ENCODE measurements at places on chromosomes 11 and 22. TPM values are rescaled to one million over a fixed set of nuclear protein-coding genes. Genes with fewer than 3 reads are reported as not detected.

DNA sequence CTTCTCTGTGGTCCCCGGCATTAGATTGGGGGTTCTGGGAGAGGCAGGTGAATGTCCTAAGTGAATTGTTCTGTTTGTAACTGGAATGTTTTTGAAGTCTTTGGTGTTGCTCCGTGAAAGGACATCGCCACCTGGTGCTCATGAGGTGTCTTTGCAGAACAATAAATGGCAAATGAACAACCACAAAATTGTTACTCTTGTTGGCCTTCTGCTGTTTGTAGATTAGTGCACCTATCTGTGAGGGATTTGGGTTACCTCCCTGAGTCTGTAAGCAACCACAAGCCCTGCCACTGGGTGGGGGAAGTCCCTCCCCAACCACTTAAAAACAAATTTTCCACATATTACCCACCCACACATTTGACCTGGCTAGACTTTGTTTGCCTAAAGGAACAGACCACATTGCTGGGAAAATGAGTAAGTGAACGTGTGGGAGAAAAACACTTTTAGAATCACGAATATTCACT is 4.7 kb downstream of the MPEG1 start:
- DNase-seq, result peak; percentile 40

GRCh38 chr22:19831016-19831415 is 23.7 kb downstream of the GNB1L start:
- no peak for DNase-seq

The PCSK7 gene
- total RNA-seq, result 22.3 TPM

- DNase-seq, result no peak
These were observed 187.8 kb upstream of the ISX start for GRCh38 chr22:34878171-34878570.

- DNase-seq, result no peak
These were observed 1.3 kb downstream of the DENND5A start for GRCh38 chr11:9263840-9264315.

DNA sequence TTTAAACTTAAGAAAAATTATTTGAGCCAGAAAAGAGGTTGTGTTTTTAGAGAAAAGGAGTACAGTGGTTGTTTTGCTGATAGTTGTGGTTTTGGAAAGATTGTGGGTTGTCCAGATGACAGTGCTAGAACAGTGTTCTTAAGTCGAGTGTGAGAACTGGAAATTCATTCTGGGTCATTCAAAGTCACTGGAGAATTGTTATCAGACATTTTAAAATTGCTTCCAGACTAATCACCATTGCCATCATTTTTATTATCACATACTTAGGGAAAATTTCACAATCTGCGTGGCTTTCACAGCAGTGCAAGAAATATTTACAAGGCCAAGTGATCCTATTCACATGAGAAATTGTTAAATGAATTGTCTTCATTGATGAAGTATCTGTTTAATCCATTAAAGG is 242.2 kb upstream of the DDI1 start:
- DNase-seq, result no peak

GRCh38 chr11:34323601-34324000 is 34.2 kb downstream of the ABTB2 start:
- no peak for DNase-seq

The ROBO4 gene
- total RNA-seq, result 21.9 TPM

- DNase-seq, result no peak
These were observed 8.9 kb upstream of the UCP2 start for GRCh38 chr11:73991471-73992006.

DNA sequence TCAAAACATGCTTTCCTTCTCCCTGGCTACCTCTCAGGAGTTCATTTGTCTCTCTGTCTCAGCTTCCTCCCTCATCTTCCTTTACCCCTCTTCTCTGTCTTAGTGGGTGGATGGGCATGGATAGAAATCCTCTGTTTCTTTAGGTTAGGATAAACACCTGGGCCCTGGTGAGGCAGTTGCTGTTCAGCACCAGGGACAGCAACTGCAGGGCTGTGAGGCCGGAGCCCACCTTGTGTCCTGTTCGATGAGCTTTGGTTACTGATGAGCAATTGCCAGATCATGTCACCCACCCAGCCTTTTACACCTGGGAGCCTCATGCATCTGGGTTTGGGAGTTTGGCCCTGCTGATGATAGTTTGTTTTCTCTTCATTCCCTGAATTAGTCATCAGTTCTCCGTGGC is 6.1 kb upstream of the CRYBB3 start:
- no peak for DNase-seq

The GAL3ST1 gene
- total RNA-seq, result 0.27 TPM

DNA sequence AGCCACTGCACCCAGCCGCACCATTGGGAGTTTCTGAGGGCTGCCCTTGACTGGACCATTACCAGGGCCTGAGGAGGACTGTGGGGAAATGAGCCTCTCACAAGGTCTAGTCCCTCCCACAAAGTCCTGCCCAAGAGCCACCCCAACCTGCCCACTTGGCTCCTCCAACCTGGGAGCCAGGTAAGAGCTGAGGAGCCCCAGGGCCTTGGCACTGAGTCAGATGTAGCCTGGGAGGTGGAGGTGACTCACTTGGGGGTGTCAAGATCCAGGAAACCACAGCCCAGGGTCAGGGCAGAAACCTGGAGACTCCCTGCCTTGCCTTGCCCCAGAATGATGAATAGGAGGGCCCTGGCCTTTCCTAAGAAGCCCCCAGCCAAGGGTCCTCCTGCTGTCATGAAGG is 25.8 kb upstream of the P2RY2 start:
- no peak for DNase-seq

DNA sequence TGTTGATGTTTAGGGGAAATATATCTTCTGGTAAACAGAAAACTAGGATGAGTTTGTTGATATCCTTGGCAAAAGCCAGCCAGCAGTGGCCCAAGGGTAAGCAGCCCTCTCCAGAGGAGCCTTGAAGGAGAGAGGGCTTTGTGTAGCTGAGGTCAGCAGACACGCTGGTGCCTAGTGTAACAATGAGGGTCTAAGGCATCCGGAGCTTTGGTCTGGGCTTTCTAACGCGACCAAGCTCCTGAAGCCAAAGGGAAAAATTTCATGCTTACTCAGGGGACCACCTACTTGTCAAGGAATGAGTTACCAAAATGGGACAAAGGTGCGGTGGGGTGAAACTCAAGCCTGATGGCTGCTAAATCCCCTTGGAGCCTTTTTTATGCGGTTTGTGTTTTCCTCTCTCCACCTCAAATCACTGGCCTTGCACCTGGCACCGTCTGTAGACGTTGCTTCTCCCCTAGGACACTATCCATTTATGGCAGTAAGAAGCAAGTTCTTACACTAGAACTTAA is 134.9 kb downstream of the DBX1 start:
- no peak for DNase-seq

- no peak for DNase-seq
These were observed 137.6 kb downstream of the SNX19 start for GRCh38 chr11:130778705-130779104.

DNA sequence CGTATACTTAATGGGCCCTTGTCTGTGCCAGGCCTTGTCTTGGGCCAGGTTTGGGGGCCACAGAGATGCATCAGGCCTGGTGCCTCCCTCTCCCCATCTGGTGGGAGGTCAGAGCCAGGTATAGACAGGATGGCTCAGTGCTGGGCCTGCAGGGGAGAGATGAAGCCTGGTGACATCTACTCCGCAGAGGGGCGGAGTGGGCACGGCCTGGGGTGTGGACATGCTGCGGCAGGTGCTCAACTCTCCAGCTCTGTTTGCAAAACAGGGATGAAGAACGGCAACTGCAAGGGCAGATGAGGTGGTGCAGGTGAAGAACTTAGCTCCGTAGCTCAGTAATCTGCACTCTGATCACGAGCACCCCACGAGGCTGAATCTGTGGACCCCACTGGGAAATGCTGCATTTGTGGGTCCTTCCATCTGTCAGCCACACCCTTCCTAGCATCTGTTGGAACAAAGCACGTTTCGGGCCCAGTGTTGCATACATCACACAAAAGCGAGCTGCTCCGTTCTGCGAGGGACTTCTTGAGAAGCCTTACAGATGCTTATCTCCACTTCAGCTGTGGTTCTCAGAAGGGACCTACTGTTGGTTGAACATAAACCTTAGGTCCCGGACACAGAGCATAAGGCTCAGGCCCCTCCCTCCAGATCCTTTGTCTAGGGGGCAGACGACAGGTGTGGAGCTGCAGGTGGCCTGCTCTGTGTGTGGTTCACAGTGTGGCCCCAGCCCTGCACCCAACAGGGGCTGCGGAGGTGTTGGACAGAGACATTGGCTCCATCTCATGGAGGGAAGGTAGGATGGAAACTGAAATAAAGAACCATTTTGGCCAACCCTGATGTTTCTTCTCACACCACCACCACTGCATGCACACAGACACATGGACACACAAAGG is 78.3 kb downstream of the LRRC32 start:
- no peak for DNase-seq

The SLC22A12 gene
- not detected for total RNA-seq

GRCh38 chr22:39132281-39132680 is 20.2 kb downstream of the CBX7 start:
- DNase-seq, result no peak

DNA sequence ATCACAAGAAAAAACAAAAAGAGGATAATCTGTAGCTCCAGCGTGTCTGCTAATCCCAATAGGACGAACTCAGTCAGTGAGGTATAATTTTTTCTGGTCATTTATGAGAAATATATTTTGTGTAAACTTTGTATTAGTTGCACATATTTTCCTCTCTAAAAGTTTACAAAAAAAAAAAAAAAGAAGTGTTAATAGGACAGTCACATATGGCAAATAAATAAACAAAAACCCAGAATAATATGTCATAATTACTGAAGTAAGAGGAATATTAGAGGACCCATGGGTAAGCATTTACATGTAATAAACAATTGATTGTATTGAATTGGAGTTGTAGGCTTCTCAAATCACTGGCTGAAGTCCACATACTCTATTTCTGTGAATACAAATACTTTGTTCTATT is at the start of gene OR5F1:
Gene OR5F1 (minus strand): TSS at position 101 of the 400 bp plus-strand sequence. CDS start 0 bp downstream, at position 101.
- no peak for DNase-seq

The DEFB131B gene
- not detected for total RNA-seq

DNA sequence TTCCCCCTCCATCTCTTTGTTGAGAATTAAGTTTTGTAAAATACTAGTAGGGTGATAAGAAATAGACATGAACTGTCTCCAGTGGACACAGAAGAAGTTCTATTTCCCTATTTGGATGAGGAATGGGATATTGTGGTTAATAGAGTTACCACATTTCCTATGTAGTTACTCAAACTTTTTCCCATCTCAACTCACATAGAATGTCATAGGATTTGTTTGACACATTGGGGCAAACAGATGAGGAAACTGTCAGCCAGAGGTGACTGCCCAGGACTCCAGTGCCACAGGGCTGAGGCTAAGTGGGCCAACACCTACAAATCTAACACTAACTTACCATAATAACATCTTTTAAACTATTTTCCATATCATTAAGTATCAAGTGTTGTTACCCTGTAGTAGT is 58.3 kb downstream of the CCDC83 start:
- no peak for DNase-seq

The LDLRAD3 gene
- total RNA-seq, result 1.2 TPM

DNA sequence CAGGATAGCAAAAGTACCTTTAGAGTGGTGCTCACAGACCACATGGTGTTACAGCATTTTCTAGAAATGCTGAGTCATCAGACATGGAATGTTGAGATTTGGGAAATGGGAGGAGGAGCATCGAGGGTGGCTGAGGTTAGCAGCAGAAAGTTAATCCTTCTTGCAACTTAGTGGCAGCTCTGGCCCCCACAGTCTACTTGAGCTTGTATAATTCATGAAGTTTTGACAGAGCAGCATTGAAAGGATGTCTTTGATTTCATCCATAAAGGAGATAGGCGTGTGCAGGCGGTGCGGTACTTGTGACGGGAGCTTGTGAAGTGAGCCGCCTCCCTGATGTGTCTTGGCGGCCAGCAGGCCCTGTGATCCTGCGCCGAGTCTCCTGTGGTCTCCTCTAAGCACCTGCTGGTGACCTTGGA is 330.5 kb downstream of the TBC1D22A start:
- DNase-seq, result no peak

- DNase-seq, result peak; percentile 64
These were observed 48.9 kb upstream of the CDON start for GRCh38 chr11:126111458-126112116.

- DNase-seq, result no peak
These were observed 574.3 kb downstream of the NTM start for GRCh38 chr11:131944736-131945135.

DNA sequence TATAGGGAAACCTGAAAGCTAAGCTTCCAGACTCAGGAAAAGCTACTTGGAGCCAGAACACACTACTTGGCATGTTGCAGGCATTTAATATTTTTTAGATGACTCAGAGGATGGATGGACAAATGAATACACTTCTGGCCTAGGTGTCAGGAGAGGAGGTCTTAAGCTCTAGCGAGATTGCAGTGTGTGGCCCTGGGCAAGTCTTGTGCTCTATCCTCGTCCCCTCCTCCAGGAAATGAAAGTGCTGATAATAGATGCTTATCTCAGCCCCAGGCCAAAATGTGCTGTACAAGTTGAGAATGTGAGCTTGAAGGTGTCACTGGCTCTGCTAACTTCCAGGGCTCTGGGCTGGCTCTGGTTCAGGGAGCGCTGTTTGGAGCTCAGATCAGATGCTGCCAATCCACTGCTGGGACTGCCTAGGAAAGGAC is 136.3 kb downstream of the PKNOX2 start:
- DNase-seq, result no peak

- DNase-seq, result peak; percentile 8
These were observed 36.0 kb downstream of the ARRB1 start for GRCh38 chr11:75315439-75315805.

The DCPS gene
- total RNA-seq, result 10.7 TPM

DNA sequence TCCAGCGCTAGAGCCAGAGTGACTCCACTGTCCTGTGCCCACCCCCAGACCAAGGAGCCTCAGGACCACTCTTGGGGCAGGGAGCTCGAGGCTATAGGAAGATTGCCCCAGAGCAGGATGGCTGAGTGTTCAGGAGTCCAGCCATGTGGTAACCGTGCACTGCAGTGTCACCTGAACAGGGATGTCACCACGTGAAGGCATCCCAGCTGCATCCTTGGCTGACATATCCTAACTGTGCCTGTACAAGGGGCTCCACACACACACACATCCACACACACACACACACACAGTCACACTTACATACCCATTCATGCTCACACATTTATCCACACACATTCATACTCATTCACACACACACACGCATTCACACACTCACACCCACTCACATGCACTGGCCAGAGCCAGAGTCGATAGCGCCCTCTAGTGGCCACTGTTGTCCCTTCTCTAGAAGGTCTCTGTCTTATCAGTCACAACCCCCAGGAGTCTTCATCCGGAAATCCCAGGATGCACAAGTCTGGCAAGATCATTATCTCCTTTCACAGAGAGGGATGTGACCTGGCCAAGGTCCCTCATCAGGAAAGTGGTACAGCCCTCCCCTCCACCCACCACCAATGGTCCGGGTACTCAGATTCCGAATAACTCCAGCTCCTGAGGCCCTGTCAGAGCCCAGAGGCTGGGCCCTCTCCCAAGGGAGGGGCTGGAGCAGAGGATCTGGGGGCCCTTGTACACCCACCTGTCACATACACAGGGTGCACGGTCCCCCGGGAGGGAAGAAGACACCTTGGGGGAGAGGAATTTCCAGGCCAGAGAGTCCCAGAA is 55.1 kb downstream of the IGLL5 start:
- DNase-seq, result no peak

GRCh38 chr11:71438650-71439049 is 9.5 kb downstream of the DHCR7 start:
- no peak for DNase-seq

- DNase-seq, result no peak
These were observed 161.6 kb upstream of the BDNF start for GRCh38 chr11:27861706-27862430.
